ENCODE measurements at places on chromosomes 16 and 17.

GRCh38 chr16:35687071-35687470, 2227.7 kb downstream of the TP53TG3F start:
- DNase-seq, result no peak

GRCh38 chr16:69917739-69918138, 33.4 kb upstream of the CLEC18A start:
- peak; percentile 87 for DNase-seq

- no peak for DNase-seq
These were observed 90.2 kb downstream of the RTN4RL1 start for GRCh38 chr17:1934901-1935300.

GRCh38 chr17:2084766-2085647, 30.1 kb downstream of the HIC1 start:
- DNase-seq, result no peak

- no peak for DNase-seq
These were observed 278.3 kb downstream of the SOX9 start for GRCh38 chr17:72399023-72399607.

DNA sequence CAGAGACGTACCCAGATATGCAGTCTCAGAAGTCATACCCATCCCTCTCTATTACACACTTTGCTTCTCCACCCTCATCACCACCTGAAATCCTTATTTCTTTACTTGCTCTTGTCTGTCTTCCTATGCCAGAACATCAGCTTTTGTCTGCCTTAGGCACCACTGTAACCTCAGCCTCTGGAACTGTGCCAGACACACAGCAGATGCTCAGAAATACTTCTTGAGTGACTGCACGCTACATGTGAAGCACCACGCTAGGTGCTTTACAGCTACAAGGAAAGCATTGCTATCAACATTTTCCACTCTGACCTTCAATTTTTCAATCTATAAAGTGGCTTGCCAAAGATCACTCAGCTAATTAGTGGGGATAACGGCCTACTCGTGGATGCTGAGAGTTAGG, 226.8 kb downstream of the CHD9NB start:
- no peak for DNase-seq

DNA sequence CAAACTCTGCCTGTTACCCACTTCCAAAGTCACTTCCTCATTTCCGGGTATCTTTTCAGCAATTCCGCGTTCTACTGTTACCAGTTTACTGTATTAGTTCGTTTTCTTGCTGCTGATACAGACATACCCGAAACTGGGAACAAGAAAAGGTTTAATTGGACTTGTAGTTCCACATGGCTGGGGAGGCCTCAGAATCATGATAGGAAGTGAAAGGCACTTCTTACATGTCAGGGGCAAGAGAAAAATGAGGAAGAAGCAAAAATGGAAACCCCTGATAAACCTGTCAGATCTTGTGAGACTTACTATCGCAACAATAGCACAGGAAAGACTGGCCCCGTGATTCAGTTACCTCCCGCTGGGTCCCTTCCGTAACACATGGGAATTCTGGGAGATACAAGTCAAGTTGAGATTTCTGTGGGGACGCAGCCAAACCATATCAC, 30.9 kb downstream of the PAFAH1B1 start:
- DNase-seq, result no peak

DNA sequence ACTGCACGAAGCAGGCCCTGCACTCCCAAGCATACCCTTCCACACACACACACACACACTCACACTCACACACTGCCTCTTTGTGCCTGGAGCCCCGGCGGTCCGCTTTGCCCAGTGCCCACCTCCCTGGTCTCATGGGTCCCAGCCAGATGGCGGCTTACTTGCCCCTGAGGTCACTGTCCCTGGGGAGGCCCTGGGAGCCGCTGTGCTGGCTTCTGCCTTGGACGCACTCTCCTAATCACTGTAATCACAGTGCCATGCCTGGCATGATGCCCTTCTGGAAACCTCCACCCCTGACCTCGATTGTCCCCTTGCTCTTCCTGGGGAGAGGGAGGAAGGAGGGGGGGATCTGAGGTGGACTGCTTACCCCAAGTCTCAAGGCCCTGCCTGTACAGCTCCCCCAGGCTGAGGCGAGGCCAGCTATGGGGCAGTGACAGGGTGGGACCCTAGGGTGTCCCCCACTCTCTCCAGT, 36.0 kb downstream of the ARHGAP23 start:
- no peak for DNase-seq

GRCh38 chr17:78925234-78925633, at the start of gene TIMP2:
TSS of gene TIMP2 (minus strand) at chr17:78925387. CDS start at chr17:78925088, 299 bp downstream.
- peak; percentile 58 for DNase-seq

DNA sequence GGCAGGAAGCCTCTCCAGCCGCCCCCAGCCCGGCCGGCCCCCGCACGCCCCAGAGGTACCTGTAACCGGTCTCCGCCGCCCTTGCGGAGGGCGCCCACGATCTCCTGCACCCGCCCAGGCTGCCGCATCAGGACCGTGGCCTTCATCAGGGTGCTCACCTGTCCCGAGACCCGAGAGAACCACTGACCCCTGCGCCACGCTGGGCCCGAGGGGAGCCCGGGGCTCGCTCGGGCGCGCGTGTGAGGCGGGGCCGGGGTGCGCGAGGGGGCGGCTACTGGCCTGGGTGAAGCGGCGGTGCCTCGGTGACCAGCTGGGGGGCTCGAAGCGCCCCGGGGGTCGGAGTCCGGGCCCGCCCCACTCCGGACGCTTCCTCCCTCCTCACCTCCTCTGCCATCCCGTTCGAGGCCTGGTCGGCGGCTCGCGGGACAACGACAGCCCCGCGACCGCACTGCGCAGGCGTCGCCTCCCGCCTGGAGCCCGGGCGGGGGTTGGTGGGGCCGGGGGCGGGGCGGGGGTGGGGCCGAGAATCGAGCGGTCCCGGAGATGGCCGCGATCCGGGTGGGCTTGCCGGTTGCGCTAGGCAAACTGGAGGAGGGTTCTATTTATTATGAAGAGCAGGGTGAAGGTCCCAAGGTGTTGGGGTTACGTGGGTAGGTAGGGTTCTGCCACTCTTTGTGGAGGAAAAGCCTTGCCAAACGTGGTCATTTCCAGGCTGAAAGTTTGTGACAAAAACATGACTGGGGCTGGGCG, at the start of gene NT5C3B:
NT5C3B (minus strand) TSS at position 433 of the 750 bp plus-strand sequence; CDS start at position 394, 39 bp downstream.
- DNase-seq, result peak; percentile 41

GRCh38 chr17:49469831-49470810, 25.0 kb upstream of the NGFR start:
- no peak for DNase-seq

DNA sequence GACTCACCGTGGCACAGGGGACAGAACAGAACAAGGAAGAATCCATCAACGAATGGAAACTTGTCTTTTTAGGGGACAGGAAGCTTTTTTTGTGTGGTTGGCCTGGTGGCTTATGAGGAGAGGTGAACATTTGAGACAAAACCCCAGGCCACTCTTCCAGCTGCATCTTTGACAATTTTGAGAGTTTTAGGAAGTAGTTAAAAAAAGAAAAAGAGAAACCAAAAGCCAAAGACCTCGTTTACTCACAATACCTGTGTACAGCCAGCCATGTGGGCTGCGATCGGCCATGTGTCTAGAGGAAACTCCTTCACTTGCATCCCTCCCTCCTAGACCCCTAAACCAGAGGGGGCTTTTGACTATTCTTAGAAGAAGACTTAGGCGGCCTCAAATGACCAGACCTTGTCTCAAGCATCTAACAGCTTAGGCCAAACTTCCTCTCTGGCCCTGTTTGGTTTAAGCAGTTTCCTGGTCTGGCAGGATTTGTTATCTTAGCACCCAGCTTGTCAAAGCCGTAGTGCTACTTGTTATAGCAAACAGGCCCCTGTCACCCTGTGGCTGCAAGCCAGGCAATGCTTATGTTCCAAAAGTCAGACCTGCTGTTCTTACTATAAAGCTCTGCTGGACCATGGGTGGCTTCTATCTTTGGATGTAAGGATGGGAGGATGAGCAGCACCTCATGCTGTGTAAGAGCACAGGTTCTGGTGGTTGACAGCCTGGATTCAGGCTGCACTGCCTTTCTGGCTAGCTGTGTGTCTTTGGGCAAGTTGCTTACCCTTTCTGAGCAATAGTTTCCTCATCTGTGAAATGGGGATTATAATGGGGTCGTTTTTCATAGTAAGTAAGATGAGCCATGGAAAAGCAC, 17.7 kb downstream of the KSR1 start:
- no peak for DNase-seq

DNA sequence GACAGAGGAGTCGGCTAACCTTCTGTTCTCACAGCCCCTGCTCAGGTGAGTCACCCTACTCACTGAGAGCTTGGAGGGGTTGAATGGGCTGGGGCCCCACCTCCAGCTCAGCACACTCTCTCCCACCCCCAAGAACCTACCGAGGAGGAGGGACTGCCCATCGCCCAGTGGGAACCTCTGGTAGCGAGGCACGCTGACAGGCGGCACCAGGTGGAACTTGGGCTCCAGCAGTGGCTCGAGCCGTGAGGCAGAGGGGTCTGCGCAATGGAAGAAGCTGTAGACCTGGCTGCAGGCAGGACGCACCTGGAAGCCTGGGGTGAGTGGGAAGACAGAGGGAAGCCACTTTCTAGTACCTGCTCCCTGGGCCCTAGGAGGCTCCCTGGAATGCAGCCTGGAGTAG, 28.3 kb downstream of the PIMREG start:
- no peak for DNase-seq

- no peak for DNase-seq
These were observed 28.7 kb downstream of the ACSF3 start for GRCh38 chr16:89122322-89122851.

GRCh38 chr16:31221357-31222160, 4.6 kb upstream of the PYDC1 start:
- no peak for DNase-seq

All from Caki2 (cell line).